ENCODE measurements at places on chromosomes 4 and X.

DNA sequence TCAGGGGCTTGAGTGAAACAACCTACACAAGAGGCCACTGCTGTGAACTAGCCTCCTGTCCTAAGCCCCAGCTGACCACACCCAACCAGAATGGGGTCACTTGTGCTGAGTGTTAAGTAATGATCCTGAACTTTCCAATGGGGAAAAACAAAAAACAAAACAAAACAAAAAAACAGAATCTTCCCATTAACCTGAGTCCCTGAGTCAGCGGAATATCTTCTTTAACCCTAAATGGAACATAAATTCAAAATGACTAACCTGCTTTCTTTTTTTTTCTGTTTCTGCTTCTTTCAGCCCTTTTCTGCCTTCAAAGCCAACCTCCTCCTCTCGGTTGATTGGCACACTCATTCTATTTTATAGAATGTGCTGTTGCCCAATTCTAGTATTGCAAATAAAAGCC is 31.2 kb upstream of the MAGEA8 start:
- no peak for DNase-seq

- DNase-seq: no peak
These were observed 324.1 kb downstream of the DHX15 start for GRCh38 chr4:24260133-24260715.

DNA sequence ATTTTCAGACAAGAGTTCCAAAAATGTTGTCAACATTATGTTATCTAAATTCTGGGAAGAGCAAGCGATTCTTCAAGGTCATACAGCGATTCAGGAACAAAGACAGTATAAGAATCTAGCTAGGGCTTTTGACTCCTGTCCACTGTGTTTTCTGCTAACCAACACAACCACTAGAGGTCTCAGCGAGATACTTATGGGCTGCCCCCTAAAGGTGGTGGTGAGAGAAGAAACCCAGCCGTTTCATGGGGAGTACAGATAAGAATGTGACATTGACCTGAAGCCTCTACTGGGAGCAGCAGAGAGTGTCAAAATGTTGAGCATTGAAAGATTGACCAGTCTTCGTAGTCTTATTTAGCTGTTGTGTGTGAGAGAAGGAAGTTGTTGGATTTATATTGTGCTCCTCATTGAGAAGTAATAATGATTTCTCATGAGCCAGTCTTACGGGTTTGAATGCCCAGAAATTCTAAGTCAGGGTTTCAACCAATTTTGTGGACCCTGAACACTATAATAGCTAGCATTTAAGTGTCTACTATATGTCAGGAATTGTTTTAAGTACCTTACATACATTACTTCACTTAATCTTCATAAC is 168.3 kb downstream of the SPRY1 start:
- DNase-seq: no peak

- DNase-seq: no peak
These were observed 106.9 kb downstream of the SMIM20 start for GRCh38 chr4:26020881-26021280.

GRCh38 chr4:84031401-84031800 is 467.7 kb downstream of the NKX6-1 start:
- no peak for DNase-seq

DNA sequence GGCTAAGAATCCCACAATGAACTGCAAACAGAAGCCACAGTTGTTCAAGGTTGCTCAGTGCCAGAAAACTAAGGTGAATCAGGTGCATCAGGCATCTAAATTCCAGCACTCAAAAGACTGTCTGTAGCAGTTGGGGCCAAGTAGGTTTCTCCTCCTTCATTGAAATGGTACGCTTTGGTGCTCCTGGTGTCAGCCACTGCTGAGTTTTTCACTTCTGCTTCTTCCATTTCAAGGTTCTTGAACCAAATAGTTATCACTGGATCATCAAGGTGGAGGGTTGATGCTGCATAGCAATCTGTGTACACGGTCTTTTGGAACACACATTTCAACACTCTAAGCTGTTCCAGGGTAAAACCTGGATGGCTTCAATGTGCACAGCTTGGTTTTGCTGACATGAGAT is 74.4 kb downstream of the TMA16 start:
- no peak for DNase-seq

- no peak for DNase-seq
These were observed 210.1 kb downstream of the FBXW7 start for GRCh38 chr4:152325831-152326230.

DNA sequence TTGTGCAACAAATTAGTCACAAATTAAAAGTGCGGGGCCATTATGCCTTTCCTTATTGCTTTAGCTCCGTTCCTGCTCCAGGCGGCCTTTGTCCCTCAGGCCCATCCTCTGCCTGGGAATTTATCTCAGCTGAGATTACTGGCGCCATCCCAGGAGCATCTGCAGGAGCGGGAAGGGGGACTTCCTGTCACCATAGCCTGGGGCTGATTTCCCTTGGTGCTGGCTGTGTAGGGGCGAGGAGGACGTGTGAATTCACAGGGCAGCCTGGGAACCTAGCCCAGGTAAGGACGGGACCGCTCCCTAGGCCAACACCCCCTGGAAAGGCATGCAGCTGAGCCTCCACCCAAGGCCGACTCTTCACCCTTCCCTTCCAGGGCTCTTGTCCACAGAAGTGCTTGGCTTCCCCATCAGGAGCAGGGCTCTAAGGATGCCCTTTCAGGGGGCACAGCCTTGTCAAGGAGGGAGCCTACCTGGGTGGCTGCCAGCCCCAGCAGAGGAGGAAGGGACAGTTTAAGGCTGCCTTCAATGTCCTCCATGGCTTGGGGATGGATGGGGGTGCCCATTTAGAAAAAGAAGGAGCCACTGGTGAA is 72.6 kb upstream of the NKX1-1 start:
- DNase-seq: no peak

GRCh38 chr4:90292438-90292837 is 165.2 kb downstream of the CCSER1 start:
- DNase-seq: no peak

DNA sequence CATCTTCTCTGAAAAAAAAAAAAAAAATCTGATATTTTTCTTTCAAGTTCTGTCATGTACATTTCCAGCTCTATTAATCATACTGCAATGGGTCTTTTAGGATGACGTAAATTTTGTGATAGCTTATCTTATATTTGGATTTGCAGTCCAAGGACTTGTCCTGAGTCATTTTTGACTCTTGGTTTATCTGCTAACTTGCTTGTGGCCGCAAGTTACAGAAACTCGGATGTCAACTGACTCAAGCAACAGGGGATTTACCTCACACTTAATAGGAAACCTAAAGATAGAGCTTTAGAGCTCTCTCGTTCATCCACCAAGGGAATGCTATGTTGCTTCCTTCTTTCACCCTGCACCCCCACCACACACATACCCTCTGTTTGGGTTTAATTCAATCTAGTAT is 1433.8 kb upstream of the TENM3 start:
- no peak for DNase-seq

DNA sequence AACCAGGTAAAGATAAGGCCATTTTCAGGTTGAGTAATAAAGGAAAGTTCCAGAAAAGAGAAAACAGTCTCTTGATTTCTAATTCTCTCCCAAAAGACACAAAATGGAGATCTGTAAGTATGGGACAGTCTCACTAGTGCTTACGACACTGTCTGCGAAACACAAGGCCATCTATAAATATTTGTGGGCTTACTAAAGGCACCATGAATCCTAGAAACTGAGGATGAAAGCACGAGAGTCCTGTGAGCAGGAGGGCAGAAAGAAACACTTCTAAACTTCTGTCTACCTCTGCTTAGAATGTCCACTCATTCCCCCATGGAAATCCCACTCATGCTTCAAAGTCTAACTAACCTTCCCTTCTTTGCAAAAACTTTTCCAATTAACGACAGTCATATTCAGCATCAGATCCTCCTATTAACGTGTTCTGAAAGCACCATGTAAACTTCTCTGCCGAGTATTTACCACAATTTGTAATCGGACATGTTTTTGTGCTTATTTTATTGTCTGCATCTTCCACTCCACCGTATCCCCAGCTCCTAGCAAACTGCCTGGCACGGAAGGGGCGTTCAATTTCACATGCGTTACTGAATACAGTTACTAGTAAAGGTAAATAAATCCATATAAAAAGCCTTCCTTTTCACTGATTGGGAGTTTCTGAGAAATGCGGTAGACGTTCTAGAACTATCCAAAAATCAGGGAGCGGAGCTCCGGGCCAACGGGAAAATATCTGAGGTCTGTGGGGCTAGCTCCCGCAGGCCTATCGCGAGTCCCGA is 665 bp downstream of the PSMD10 start:
- no peak for DNase-seq

DNA sequence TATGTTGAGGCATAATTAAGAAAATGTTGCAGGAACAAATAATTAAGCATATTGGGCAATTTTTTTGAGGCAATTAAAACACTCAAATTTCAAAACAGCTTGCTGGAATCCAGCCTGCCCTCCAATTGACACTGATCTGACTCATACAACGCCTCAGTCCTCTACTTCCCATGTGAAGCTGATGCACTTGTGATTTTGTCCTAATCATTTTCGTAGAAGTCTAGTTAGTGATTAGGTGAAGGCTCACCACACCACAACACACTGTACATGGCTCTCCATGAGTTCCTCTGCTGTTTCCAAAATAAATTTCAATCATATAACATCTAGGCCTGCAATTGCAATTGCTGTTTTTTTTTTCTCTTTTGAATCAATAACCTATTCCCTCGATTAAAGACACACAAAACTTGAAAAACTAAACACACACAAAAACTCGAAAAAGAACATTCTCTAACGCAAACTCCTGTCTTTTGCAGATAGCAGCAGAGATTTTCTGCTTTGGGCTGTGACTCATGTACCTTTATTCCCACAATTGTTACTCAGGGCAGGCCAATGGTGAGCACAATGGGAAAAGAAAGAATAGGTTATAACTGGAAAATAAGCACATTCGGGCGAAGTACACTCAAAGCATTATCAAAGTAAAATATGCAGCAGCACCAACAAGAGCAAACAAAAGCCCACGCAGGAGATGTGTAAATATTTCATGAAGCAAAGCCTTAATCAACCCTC is 1.7 kb downstream of the GPRIN3 start:
- no peak for DNase-seq

- DNase-seq: no peak
These were observed 28.7 kb downstream of the SAT1 start for GRCh38 chrX:23811656-23812055.

DNA sequence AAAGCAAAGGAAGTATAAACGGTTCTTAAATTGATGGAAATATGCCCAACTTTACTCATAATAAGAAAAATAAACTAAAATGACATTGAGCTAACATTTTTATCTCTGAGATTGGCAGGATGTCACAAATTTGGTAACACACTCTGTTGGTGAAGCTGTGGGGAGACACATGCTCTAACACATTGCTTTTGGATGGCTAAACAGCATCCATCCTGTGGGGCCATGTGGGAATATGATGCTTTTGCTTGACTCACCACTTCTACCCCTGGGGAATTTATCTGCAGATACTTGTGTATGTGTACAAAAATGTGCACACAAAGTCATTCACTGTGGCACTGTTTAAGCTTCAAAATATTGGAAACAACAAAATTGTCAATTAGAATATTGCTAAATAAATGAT is 100.2 kb downstream of the ANAPC4 start:
- DNase-seq: no peak

DNA sequence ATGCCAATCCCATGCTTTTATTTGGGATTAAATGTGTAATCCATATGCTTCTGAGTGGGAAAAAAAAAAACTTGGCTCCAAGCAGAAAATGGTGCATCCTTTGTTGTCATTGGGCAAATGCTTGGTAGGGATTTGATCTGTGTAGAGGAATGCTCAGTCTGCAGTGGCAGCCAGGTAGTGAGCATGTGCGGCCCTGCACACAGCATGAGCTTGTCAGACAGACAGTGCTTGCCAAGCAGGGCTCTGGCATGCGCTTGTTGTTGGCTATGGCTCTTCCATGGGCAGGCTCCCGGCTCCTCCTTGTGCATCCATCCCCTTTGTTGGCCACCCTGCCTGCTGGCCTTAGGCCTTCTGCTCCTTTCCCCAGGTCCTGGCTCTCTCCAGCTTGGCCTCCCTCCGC is 130.3 kb downstream of the GPR143 start:
- no peak for DNase-seq

GRCh38 chr4:165326831-165327210 is 648 bp upstream of the MSMO1 start:
- DNase-seq: no peak

DNA sequence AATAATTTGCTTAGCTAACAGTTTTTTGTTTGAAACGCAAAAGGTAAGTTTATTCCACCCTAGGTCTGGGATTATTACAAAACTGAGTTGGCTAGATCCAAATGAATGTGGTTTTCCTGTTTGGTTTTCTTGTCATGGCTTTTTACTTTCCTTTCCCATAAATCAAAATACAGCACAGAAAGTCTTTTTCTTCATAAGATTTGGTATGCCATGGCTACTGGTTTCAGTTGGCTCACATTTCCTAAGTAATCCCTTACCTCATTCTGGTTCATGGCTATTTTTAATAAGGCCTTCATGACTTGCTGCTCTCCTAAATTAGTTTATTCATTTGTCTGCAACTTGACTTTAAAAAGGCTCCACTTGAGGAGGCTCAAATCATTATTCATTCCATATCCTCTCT is 12.9 kb upstream of the PAK3 start:
- DNase-seq: no peak

DNA sequence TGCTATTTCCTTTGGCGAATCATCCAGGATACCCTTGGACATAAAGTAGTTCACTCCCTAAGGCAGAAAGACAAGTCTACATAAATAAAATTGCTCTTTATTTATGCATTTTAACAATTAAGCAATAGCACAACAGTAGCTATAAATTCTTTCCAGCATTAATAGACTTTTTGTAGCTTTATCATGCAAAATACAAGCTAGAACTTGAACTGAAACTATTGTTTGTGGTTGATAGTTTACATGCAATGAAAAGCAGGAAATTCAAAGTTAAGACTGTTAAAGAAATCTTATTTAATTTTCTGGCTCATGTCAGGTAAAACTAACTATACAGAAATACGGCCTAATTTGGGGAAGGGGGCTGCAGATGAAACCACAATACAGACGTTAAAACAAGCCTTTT is 42.3 kb downstream of the FBXO8 start:
- no peak for DNase-seq

DNA sequence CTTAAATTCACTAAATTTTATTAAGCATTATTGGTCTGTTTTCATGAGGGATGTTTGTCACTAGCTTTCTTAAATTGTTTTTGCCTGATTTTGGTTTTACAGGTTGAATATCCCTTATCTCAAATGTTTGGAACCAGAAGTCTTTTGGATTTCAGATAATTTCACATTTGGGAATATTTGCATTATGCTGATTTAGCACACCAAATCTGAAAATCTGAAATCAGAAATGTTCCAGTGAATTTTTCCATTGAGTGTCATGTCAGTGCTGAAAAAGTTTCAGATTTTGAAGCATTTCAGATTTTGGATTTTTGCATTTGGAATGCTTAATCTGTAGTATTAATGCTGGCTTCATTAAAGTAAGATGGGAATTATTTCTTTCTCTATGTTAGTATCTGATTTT is 14.7 kb downstream of the FAM193A start:
- no peak for DNase-seq

DNA sequence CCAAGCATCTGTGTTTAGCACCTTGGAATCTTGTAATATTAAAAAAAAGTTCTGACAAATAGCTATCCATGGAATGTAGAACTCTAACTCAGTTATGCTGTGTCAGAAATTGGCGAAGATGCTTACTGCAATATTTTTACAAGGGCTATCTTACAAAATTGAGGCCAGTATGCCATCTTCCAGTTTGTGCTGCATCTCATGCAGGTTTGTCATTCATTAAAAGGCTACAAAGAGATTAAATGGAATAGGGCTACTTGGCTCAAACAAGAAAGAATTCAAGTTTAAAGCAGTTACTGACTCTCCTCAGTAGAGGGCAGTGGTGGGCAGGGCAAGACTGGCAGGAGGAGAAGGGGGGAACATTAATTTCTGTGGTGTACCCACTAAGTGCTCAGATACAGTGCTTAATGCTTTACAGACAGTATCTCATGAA is 66.5 kb downstream of the SHROOM4 start:
- DNase-seq: no peak

- no peak for DNase-seq
These were observed 420.3 kb downstream of the FAT4 start for GRCh38 chr4:125735102-125735501.

All from T-helper 22 cell (primary cell).